NCI-H1417 (cell line): ENCODE measurements at places on chromosomes 12 and 14.

DNA sequence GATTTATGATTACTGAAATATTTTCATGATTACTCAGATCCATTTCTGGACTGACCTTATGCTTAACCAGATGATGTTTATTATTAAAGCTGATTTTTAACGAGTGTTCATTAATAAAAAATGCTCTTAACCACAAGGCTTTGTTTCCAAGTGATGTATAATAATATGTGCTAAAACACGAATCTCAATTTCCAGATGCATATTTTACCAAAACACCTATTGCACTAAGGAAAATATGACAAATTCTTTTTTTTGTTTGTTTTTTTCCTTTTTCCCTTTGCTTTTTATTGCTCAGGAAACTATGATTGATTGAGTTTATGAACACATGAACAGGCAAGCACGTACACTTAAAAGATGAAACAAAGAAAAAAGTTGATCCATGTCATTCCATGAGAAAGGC lies 16.9 kb upstream of the DUSP6 start:
- no peak for DNase-seq

DNA sequence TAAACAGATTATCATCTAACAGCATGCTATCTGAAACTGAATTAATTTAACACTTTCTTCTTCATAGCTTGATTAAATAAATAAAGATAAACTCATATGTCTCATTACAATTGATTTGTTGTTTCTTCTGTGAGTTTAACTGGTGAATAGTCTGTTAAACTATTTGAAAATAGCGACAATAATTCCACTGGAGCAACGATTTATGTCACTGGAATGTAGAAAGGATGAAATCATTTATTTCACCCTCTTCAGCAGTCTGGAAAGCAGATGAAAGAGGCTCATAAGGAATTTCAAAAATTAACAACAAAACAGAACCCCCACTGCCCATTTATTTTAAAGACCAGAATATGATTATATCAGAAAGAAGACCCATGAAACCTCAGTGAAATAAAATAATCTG lies 1165.1 kb upstream of the USP15 start:
- DNase-seq: no peak

DNA sequence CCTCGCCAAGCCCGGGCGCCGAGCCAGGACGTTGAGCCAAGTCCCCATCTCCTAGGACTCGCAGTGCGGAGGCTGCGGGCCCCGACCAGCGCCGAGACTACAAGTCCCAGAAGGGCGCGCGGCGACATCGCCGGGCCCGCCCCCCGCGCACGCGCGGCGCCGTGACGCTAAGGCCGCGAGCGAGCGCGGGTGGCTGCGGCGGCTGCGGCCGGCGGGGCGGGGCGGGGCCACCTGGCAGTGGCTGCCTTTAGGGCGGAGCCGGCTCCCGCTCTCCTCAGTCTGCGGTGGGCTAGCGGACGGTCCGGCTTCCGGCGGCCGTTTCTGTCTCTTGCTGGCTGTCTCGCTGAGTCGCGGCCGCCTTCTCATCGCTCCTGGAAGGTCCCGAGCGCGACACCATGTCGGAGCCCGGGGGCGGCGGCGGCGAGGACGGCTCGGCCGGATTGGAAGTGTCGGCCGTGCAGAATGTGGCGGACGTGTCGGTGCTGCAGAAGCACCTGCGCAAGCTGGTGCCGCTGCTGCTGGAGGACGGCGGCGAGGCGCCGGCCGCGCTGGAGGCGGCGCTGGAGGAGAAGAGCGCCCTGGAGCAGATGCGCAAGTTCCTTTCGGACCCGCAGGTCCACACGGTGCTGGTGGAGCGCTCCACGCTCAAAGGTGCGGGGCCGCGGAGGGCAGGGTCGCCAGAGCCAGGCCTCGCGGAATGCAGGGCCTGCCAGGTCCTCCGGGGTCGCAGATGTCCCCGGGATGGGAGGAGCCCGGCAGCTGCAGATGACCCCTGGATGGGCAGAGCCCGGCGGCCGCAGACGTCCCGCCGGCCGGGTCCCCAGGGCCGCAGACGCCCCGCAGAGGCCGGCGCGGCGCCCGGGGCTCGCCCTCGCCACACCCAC lies at the start of gene DYNC1H1:
DYNC1H1 (plus strand) TSS at position 277 of the 884 bp plus-strand sequence; CDS start at position 396, 119 bp downstream.
- DNase-seq: peak; percentile 95

DNA sequence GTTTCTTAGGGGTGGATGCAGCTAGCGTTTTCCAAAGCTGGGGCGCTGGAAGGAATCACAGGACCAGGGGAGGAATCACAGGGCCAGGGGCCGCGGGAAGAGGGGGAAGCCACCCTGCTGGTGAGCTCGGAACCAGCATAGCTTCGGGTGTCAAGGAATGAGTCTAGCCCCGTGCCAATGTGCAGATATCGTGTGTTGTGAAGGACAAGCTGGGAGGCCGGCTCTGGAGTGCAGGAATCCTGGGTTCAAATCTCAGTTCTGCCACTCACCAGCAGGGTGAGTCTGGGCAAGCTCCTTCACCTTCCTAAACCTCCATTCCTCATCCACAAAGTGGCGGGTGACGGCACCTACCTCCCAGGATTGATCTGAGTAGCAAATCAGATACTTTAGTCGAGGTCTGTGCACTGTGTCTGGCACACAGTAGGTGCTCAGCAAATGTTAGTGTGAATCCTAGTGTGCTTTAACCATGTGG lies 53.6 kb upstream of the RIN3 start:
- no peak for DNase-seq

DNA sequence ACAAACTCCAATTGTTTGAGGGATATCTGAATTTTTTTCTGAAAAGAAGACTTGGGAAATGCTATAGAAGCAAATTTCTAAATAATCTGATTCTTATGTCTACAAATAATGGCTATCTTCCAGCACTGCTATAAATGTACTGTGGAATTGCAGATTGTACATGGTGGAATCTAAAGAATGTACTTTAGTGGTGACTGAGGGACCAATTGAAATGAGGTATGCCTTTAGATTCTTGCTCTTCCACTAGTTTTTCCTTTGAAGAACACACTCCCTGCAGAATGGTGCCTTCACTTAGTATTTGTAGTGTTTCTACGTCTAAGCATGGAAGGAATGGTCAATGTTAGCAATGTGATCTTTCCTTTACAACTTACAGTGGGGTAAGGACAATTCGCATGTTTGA lies 11.7 kb upstream of the PRB4 start:
- no peak for DNase-seq

DNA sequence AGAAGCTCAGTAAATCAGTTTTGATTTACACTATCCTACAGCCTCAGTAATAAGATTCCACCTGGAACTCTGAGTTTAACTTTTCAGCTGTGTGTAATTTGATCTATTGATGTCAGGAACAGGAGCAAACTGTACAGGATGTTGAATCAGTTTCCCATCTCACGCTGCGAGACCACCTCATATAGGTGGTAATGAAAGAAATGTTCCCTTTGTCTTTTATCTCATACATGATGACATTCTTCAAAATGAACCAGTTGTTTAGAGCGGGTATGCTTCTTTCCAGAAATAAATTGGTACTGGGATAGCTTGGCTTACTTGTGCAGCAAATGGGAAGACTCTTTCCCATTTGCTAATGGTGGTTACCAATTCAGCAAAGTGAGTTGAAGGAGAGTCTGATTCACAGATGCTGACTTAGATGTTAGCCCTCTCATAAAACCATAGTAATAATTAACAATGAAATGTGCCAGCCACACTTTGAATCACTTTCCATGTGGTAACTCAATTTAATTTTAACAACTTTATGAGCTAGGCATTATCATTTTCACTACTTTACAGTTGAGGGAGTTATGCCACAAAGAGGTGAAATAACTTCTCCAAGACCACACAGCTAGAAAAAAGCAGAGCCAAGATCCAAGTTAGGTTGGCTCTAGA lies 251.5 kb downstream of the PAWR start:
- DNase-seq: no peak

DNA sequence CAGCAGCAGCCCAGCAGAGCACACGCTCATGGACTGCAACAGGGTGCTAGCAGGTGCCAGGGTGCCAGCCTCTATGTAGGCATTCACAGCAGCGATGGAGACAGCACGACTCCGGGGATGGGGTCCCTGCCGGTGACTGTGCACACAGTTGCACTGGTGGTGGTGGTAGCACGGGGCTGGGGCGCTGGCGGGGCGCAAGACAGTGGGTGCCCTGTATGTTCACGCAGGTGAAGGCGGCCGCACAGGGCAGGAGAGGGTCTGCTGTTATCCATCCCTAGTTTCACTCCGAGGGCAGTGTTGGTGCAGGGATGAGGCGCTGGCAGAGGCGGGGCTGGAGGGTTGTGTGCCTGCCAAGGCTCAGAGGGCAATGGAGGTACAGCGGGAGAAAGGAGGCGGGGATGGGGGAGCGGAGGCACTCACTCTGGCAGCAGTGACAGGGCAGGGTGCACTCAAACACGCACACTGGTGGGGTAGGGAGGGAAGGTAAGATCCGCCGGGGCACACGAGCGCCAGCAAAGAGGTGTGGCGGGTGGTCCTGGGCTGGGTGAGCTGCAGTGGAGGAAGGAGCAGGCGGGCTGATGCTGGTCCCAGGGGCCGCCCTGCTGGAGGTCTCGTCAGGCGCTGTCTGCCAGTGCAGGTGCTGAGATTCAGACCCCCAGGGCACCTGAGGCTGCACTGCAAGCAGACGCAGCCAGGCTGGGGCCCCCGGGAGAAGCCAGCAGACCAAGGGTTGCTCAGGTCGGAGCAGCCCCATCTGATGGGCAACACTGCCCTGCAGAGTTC lies 76.7 kb downstream of the GALC start:
- no peak for DNase-seq

DNA sequence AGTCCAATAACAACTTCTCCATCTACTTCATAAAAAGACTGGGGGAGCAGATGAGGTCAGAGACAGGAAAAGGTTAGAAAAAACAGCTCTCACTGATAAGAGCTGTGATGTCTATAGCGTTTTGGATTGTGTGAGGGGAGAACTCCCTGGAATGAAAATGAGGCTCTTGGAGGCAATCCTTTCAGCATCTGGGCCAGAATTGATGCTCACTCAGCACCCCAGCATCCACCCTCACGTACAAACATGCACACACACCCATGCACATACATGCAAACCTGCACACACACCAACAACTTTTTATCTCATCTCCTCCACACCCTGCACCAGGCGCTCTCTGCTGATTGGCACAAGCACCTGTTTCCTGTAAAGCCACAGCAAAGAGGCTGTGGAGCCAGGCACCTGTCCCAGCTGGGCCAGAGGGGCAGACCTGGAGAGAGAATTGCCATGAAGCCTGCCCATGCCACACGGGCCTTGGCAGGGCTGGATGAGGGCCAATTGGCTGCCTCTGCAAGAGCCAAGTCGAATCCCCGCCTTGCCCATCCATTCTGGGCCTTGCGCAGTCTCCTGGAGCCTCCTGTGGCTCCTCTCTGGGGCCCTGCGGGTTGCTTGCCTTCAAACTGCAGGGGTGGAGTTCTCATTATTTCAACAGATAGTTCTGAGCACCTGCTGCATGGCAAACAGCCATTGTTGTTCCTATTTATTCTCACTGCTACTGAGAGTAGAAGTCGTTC lies 53.1 kb downstream of the SYNE3 start:
- DNase-seq: peak; percentile 96

GRCh38 chr14:62866376-62866775 lies 178.9 kb downstream of the KCNH5 start:
- DNase-seq: no peak

GRCh38 chr12:65923228-65923627 lies 98.9 kb downstream of the HMGA2 start:
- no peak for DNase-seq

- DNase-seq: peak; percentile 80
Measured at GRCh38 chr12:95336387-95337067, 118.9 kb downstream of the VEZT start.

- DNase-seq: no peak
Measured at GRCh38 chr14:102225936-102226335, 79.0 kb downstream of the MOK start.

DNA sequence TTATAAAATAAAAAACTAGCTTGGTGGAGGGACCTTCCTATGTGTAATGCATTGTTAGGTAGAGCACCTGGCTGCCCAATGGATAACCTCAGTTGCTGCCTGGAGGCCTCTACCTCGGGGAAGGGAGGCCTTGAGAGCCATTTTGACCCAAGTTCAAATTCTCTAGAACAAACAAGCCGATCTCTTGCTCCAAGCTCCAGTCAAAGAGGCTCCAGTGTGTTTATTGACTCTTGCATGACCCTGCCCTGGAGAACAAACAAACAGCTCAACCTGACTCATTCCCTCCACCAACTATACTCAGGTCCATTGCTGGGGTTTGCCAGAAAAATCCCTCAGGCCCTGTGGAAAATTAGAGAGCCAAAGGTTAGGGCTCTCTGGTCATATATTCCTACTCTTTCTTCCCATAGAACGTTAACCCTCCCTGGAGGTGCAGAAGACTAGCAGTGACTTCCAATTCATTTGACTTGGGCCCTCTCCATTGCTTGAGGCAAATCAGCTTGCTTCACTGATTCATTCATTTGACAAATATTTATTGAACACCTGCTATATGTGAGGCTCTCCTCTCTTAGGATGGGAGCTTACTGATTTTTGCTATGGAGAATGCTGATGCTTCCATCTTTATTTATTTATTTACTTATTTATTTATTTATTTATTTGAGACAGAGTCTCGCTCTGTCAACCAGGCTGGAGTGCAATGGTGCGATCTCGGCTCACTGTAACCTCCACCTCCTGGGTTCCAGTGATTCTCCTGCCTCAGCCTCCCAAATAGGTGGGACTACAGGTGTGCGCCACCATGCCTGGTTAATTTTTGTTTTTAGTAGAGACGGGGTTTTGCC lies 73.7 kb upstream of the CISTR start:
- DNase-seq: peak; percentile 33

DNA sequence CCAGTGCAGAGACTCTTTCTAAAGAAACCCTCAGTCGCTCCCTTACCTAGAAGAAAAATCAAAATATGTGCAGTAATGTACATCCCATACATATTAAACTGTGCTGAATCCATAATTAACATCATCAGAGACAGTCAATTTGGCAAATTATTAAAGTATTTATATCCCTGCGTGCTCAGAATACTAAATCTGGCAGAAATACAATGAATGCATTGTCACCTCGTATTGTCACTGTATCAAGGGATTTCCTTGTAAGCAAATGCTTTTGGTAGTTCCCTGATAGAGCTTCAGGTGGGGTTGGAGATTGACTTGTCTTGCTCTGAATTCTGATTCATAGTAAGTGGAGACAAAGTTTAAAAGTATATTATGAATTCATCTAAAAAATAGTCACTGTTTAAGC lies 319.1 kb downstream of the PPFIA2 start:
- no peak for DNase-seq

DNA sequence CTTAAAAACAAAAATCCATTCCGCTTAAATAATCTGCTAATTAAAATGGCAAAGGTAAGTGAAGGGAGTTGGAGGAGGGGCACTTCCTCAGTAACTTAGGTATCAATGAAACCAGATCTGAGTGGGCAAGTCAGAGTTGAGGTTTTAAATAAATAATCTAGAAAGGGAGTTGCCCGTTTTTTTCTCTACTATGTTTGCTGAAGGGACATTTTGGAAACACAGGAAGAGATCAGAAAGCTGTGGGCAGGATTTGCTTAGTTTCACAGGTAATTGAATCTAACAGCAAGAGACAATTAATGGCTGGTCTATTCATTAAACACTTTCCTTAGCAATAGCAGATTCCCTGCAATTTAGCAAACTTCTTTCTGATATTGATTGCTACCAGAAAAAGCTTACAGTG lies 186.0 kb upstream of the ABCD2 start:
- peak; percentile 74 for DNase-seq

DNA sequence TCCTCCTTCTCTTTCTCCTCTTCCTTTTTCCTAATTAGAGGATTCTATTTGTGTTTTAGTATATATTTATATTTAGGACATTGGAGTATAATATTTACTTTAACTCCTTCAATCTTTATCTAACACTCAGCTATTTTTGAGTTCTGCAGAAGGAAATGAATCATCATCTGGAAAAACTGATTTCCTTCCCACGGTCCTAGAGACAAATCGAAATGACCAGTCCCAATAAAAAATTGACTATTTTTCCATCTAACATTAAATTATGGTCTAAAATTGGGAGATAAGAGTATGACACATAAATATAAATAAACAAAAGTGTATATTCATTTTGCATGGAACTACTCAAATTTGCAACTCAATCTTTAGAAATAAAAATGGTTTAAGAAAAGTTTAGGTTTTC lies 167.4 kb downstream of the TMTC3 start:
- no peak for DNase-seq
